ENCODE measurements at places on chromosomes 1 and 21. TPM values are rescaled to one million over a fixed set of nuclear protein-coding genes. Genes with fewer than 3 reads are reported as not detected.

The SOX13 gene
- polyA plus RNA-seq: 42.9 TPM

The GPR137B gene
- 48.7 TPM for polyA plus RNA-seq

The SPRR2A gene
- not detected for polyA plus RNA-seq

The RNU11 gene
- polyA plus RNA-seq: not detected

The S100B gene
- polyA plus RNA-seq: 13.8 TPM

The SERINC2 gene
- 8.8 TPM for polyA plus RNA-seq

The PRRX1 gene
- 10.7 TPM for polyA plus RNA-seq

The CTXND2 gene
- polyA plus RNA-seq: not detected

The ANGEL2 gene
- 39.2 TPM for polyA plus RNA-seq

The CHD5 gene
- 0.47 TPM for polyA plus RNA-seq

The RGS2 gene
- 42.1 TPM for polyA plus RNA-seq

GRCh38 chr1:73674945-73675561 is 522.9 kb downstream of the LRRIQ3 start:
- no peak for DNase-seq

- no peak for DNase-seq
These were observed 58.5 kb upstream of the BCL10 start for GRCh38 chr1:85334962-85335361.

DNA sequence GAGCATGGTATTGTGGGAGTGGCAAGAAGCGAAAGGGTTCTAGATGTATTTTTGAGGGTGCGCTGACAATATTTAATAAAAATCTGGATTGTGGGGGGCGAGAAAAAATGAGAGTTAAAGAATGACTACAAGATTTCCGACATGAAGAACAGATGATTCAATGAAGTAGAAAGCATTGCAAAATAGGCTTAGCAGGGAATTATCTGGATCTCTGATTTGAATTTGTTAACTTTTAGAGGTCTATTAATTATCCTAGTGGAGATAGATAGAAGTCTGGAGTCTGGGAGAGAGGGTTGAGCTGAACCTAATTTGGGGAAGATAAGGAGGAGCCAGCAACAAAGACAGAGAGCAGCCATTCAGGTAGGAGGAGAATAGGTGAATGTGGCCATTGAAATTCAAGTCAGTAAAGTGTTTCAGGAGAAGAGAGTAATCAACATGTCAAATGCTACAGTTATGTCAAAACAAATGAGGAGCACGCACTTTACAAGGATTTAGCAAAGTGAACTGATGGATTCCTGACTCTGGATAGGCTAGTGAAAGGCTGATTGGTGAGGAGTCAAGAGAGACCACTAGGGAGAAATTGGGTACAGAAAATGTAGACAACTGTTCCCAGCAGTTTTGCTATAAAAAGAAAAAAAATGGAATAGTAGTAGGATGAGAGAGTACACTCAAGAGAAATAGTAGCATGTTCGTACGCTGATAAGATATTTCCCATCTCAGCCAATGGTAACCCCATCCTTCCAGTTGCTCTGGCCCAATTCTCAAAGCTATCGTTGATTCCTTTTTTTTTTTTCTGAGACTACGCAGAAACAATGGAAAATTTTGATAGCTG is 393.2 kb upstream of the CXADR start:
- DNase-seq: no peak

GRCh38 chr1:235867903-235868469 is 1.3 kb upstream of the LYST start:
- no peak for DNase-seq

DNA sequence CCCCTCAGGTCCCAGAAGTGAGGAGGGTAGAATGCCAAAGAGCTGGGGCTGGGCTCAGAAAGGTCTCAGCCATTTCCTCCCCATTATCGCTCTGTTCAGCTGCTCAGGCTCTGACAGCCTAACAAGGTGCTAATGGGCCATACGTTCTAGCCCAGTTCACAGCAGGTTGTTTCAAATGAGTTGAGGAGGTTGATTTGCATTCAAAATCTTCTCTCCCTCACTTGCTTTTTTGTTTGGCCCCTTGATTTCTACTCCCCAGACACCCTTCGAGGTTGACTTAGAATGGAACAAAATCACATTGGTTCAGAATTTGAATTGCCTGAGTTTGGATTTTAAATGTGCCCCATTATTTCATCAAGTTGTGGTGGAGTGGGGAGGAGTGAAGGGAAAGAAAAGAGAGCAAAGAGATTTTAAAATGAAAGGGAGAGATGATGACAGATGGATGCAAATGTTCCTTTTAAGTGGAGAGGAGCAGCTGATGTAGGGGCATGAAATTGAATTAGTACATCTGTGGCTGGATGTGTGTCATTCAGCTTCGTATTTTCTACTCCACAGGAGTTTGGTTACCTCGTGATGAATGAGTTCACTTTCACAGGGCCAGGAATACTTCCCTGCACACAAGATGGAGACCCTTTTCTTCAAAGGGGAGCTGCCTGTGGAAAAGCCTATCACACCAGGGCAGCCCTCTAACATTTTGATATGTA is 425.8 kb upstream of the CAMK1G start:
- DNase-seq: no peak

DNA sequence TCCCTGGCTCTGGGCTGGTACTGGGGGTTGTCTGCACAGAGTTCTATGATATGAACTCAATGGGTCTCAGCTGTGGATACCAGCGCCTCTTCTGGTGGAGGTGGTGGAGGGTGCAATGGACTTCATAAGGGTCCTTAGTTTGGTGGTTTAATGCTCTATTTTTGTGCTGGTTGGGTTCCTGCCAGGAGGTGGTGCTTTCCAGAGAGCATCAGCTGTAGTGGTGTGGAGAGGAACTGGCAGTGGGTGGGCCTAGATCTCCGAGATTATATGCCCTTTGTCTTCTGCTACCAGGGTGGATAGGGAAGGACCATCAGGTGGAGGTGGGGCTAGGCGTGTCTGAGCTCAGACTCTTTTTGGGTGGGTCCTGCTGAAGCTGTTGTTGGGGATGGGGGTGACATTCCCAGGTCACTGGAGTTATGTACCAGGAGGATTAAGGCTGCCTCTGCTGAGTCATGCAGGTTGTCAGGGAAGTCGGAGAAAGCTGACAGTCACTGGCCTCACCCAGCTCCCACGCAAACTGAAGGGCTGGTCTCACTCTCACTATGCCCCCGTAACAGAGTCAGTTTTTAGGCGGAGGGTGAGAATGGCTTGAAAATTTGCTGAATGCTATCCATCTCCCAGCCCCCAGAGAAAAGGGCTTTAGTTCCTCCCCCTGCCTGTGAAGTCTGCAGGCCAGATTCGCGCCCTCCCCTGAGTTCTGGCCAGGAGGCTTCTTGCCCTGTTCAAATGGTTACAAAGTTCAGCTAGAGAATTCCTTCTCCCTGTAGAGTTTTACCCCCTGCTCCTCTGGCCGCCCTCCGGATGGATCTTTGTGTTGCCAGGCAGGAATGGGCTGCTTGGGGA is 902.9 kb downstream of the LTN1 start:
- DNase-seq: no peak

DNA sequence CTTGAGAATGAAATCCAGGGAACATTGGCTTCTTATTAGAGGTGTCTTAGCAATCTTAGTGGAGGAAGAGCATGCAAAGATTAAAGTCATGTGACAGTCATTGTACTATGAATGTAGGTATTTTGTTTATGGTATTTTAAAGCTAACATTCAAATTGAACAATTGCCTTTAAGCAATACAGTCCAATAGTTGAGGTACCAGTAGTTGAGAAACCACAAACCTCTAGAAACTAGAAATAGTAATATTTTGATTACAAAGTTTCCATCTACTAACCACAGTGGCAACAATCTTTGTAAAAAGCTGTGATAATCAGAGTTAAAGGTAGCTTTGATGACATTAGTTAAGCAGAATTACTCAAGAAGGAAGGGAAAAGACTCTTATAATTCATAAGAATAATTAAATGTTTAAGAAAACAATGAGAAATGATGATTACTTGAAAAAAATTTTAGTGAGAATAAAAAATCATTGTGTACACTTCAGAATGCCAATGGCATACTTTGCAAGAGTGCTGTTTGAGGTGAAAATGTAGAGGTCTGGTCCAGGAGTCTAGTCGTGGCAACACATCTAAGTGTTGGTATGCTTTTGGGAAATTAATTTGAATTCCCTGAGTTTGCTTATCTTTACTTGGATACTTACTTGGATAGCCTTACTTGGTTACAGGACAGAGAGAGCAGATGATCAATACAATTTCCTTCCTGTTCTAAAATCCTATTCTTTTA is 104.9 kb upstream of the PTGFR start:
- DNase-seq: no peak

GRCh38 chr1:147919896-147920295 is 8.3 kb upstream of the GPR89B start:
- no peak for DNase-seq

DNA sequence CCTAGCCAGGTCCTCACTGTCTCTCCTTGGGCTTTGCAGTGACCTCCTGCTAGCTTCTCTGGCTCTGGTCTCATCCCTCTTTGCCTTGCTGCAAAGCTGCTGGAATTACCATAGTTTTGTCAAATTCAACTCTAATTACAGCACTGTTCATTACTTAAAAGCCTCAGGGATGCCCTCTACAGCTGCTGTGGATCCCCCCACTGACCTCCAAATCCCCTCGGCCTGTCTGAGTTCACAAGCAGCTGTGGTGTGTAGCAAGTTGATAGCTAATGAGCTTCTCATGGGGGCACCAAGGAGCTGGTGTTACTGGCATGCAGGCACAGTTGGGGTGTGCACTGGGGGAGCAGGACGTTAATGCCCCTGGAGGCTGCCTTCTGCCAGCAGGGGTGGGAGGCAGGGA is 24.8 kb downstream of the NIPAL3 start:
- no peak for DNase-seq

DNA sequence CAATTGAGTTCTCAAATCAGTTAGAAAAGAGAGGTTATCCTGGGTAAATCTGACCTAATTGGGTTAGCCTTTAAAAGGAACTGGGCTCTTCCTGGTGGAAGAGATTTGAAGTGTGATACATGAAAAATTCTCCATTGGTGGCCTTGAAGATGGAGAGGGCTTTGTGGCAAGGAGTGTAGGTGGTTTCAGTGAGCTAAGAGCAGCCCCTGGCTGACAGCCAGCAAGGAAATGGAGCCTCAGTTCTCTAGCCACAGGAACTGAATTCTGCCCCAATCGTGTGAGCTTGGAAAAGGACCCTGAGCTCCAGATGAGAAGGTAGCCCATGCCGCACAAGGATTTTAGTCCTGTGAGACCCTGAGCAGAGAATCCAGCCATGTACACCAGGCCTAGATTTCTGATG is 12.7 kb upstream of the HYI start:
- DNase-seq: no peak

DNA sequence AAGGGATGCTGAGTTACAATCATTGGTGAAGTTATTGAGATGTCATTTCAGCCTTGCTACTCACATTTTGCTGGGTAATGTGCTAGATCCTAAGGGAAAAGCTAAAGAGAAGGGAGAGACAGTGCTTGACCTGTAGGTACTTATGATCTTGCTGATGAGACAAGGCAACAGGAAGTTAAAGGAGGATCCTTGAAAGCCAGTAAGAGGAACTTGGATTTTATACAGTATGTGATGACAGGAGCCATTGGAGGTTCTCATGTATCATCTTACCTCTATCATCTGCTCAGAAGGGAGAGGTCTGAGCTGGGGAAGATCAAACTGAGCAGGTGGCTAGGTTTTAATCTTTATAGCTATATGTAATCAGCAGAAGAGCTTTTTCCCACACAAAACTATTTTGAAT is 6.3 kb downstream of the APOBEC4 start:
- no peak for DNase-seq

DNA sequence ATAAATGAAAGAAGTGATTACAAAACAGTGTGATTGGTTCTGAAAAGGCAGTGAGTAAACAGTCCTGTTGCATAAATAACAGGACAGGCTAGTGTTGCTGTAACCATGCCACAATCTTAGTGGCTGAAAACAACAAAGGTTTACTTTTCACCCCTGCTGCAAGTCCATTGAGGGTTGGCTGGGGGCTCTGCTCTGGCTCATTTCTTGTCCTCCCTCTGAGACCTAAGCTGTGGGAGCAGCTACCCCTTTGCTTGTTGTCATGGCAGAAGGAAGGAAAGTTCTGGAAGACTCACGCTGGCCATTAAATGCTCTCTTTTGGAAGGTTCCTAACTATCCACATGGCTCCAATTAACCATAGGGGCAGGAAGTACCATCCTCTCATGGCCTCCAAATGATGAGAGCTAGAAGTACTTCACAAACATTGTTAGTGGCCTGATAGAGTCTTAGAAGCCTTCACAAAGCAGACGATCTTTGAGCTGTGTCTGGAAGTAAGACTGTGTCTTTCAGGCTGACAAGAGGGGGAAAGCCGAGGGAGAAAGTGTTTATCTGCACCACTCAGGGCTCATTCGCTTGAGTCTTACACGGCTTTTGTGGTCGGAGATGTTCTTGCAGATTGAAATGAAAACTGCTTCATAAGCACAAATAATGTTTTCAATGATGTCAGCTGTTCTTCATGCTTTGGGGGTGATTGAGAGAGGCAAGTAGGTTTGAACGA is 11.9 kb downstream of the RCSD1 start:
- DNase-seq: no peak

GRCh38 chr1:119101563-119101962 is 38.9 kb downstream of the WARS2 start:
- no peak for DNase-seq

DNA sequence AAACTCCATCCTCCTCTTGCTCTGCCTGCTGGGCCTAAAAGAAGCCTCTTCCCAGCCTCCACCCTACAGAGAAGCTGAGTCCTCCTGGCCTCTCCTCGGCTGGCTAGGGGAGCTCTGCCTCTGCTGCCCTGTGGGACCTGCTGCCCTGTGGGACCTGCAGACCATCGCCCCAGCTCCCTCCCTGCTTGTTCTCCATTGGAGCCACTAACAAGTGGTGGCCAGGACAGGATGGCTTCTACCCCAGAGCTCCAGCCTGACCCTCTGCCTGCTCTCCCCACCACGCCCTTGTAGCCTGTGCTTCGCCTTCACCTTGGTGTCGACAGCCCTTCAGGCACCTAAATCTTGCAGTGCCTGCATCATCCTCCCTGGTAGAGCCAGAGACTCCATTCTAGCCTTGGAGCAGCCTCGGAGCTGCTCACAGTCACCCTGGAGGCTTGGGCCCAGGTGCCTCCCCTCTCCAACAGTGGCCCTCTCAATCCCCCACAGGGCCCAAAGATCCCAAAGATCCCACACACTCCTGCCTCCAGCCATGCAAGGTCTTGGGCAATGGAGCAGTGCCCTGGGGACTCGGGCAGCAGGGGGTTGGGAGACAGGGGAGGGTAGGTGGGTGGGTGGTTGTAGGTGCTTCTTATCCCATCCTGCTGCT is 3.0 kb downstream of the EPS8L3 start:
- DNase-seq: no peak

DNA sequence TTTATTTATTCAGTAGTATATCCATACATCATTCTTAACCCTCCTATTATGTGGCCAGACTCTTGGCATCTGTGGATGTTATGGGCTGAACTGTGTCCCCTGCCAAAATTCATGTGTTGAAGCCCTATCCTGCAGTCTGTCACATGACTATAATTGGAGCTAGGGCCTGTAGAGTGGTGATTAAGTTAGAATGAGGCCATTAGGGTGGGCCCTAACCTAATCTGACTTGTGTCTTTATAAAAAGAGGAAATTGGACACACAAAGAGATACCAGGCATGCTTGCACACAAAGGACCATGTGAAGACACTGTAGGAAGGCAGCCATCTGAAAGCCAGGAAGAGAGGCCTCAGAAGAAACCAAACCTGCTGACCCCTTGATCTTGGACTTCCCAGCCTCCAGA is 6.6 kb downstream of the ZMYND12 start:
- no peak for DNase-seq
